Psoas muscle (tissue), 8 donors: ENCODE measurements at places on chromosomes 7 and 10. TPM values are rescaled to one million over a fixed set of nuclear protein-coding genes. Genes with fewer than 3 reads are reported as not detected.

The STK17A gene
- 21.4 TPM for polyA plus RNA-seq

- no peaks in the 10 kb centered on the region for H3K36me3 ChIP-seq
- no peak overlapping the region for H3K4me3 ChIP-seq
- no peak for DNase-seq
- no peaks in the 10 kb centered on the region for H3K4me1 ChIP-seq
Observed at GRCh38 chr7:133196856-133197612, 55.8 kb upstream of the EXOC4 start.

The METTL2B gene
- polyA plus RNA-seq: 24.2 TPM

The MKX gene
- 0.07 TPM for polyA plus RNA-seq

The OGDH gene
- 181 TPM for polyA plus RNA-seq

The VSIR gene
- 14.8 TPM for polyA plus RNA-seq

- H3K27ac ChIP-seq: peak overlapping the region; percentile 91
- no peak for DNase-seq
- H3K27me3 ChIP-seq: no peaks in the 10 kb centered on the region
- no peaks in the 10 kb centered on the region for H3K36me3 ChIP-seq
- H3K4me1 ChIP-seq: peaks cover 28% of the 10 kb centered on the region
Observed at GRCh38 chr10:87092861-87093631, 1.6 kb downstream of the GLUD1 start.

DNA sequence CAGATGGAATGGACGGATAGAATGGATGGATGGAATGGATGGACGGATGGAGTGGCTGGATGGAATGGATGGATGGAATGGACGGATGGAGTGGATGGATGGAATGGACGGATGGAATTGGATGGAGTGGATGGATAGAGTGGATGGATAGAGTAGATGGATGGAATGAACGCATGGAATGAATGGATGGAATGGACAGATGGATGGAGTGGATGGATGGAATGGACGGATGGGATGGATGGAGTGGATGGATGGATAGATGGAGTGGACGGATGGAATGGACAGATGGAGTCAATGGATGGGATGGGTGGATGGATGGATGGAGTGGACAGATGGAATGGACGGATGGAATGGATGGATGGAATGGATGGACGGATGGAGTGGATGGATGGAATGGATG lies 259.7 kb upstream of the C7orf33 start:
- H3K4me3 ChIP-seq: no peak overlapping the region
- DNase-seq: no peak
- H3K4me1 ChIP-seq: no peaks in the 10 kb centered on the region
- no peaks in the 10 kb centered on the region for H3K36me3 ChIP-seq
- peaks cover 11% of the 10 kb centered on the region for H3K27me3 ChIP-seq
- H3K27ac ChIP-seq: no peak overlapping the region

DNA sequence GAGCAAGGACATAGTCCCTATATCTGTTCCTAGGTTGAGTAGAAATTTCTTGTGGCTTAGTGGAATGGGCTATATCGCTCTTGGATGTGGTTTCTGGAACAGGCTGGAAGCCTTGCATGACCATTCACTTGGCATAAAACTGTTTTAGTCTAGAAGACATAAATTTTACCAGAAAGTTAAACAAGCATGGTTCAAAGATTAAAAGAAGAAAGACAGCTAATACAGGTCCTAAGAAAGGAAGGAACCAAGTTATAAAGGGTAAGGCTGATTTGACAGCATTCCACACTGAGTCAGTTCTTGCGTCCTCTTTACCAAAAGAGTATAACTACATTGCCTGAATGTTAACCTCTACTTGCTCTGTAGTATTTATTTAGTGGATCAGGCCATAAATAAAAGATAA lies 724.2 kb downstream of the SORCS1 start:
- H3K27ac ChIP-seq: no peak overlapping the region
- no peaks in the 10 kb centered on the region for H3K4me1 ChIP-seq
- DNase-seq: no peak
- H3K4me3 ChIP-seq: no peak overlapping the region
- no peaks in the 10 kb centered on the region for H3K27me3 ChIP-seq
- no peaks in the 10 kb centered on the region for H3K36me3 ChIP-seq

DNA sequence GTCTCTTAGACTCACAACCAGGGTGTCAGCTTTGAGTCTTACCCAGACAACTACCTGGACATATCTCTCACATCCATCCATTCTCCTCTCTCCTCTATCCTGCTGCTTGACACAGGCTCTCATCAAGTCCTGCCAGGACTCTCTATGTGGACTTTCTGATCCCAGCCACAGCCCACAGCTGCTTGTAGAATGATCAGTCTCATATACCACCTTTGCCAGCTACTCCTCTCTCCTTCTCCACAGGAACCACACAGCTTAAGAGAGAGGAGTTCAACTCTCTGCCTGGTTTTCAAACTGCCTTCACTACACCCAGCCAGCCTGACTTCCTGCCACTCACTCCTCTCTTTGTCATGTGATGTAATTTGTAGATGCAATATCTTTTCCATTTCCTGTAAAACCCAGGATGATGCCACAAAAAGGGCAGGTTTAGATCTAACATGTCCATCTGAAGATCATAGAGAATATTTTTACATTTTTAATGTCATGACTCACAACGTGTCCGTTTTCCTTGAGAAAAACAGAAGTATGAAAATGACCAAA lies 154.0 kb downstream of the RAB11FIP2 start:
- H3K4me1 ChIP-seq: no peaks in the 10 kb centered on the region
- H3K27me3 ChIP-seq: no peaks in the 10 kb centered on the region
- H3K4me3 ChIP-seq: no peak overlapping the region
- DNase-seq: no peak

The IMPDH1 gene
- 8.8 TPM for polyA plus RNA-seq

DNA sequence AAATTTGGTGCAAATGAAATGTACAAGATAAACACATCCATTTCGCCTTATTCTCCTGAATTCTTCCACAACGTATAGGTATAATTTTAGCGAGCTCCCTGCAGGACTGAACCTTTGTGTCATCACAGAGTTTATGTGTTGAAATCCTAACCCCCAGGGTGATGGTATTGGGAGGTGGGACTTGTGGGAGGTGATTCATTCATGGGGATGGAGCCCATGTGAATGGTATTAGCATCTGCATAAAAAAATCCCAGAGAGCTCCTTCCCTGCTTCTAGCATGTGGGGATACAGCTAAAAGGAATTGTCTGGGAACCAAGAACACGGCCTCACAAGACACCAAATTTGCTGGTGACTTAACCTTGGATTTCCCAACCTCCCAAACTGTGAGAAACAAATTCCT lies 741.4 kb upstream of the VSTM2A start:
- H3K36me3 ChIP-seq: no peaks in the 10 kb centered on the region
- peaks cover 2% of the 10 kb centered on the region for H3K27me3 ChIP-seq
- no peak for DNase-seq
- H3K27ac ChIP-seq: no peak overlapping the region
- H3K4me1 ChIP-seq: no peaks in the 10 kb centered on the region

DNA sequence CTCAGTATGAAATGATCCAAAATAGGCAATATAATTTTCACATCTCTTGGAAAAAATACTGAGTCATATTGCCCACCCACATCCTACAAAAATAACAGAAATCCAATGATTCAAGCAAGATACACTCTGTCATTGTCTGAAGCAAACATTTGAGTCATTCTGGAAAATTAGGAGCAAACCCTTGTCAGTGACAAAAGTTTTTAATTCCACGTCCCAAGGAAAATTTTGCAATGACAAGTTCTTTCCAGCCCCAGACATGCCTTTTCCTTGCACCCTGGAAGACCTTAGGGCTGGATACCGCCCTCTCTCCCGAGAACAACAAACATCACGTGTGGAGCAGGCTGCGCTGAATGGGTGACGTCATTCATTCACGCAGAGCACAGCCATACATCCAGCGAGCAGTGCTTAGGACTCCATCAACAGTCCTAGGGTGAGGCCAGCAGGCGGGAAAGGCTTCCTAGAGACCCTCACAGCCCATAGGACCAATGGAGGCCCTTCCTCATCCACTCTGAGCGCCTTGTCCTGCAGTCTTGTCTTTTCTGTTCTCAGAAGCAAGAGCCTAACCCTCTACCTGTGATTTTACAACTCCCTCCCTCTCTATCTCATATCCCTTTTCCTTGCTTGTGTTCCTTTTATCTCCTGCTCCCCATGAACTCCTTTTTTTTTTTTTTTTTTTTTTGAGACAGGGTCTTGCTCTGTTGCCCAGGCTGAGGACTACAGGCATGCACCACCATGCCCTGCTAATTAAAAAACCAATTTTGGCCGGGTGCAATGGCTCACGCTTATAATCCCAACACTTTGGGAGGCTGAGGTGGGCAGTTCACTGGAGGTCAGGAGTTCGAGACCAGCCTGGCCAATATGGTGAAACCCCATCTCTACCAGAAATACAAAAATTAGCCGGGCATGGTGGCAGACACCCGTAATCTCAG lies 23.5 kb upstream of the KDM7A start:
- H3K27ac ChIP-seq: no peak overlapping the region
- no peaks in the 10 kb centered on the region for H3K36me3 ChIP-seq
- H3K4me1 ChIP-seq: no peaks in the 10 kb centered on the region
- no peaks in the 10 kb centered on the region for H3K27me3 ChIP-seq
- peak; percentile 37 for DNase-seq

DNA sequence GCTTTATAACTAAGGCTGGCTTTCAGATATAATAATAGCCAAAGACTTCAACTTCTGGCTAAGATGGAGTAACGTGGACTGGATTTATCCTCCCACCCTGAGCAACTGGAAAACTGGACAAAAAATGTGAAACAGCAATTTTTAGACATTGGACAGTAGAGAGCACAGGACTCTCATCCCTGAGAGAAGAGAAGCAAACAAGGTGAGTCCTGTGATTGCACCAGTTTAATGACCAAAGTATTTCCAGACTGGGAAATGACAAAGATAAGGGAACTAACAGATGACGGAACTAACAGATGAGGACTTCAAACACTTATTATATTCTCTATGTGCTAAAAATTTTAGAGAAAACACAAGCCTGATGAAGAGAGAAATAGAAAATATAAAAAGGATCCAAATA lies 175.7 kb upstream of the SLC25A13 start:
- no peaks in the 10 kb centered on the region for H3K36me3 ChIP-seq
- no peak overlapping the region for H3K4me3 ChIP-seq
- no peaks in the 10 kb centered on the region for H3K27me3 ChIP-seq
- H3K27ac ChIP-seq: no peak overlapping the region
- DNase-seq: no peak
- H3K4me1 ChIP-seq: no peaks in the 10 kb centered on the region

DNA sequence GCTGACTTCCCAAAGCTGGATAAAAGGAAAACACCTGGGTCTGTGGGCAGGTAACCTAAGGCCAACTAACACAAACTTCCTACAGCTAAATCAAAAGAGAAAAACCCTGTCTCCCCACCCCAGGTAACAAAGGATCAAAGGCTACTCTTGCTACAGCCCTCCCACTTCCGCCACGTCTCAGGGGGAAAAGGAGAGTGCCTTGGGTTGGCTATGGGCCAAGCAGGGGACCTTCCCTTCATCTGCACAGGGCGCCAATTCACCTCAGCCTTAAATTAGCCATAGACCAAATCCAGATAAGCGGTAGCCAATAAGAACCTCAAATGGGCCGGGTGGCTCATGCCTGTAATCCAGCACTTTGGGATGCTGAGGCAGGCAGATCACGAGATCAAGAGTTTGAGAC lies 69.1 kb upstream of the LANCL2 start:
- H3K4me1 ChIP-seq: no peaks in the 10 kb centered on the region
- no peak overlapping the region for H3K4me3 ChIP-seq
- DNase-seq: no peak

GRCh38 chr10:102633287-102633686 lies 11.0 kb upstream of the TRIM8 start:
- H3K4me1 ChIP-seq: peaks cover 42% of the 10 kb centered on the region
- peak overlapping the region; percentile 18 for H3K4me3 ChIP-seq
- no peaks in the 10 kb centered on the region for H3K27me3 ChIP-seq

DNA sequence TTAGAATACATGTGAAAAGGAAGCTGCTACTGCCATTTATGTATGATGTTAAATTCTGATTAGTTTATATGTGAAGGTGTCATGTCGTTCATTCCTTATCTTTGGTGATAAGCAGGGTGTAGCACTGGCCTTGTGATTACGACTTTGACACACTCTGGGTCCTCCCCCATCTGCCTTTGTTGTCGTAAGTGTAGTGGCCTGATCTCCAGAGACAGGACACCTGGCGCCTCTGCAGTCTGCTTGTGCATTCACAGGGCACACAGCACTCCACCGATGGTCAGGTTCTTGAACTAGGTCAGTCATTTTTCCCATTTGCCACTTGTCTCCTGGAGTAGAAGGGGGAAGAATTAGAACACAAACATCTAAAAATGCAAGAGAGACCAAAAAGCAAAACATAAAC lies 186.0 kb downstream of the PRKCQ start:
- DNase-seq: no peak
- no peak overlapping the region for H3K4me3 ChIP-seq

GRCh38 chr7:131600085-131600881 lies 43.9 kb upstream of the PODXL start:
- no peak for DNase-seq
- no peaks in the 10 kb centered on the region for H3K27me3 ChIP-seq
- no peaks in the 10 kb centered on the region for H3K4me1 ChIP-seq
- H3K4me3 ChIP-seq: no peak overlapping the region
- no peak overlapping the region for H3K27ac ChIP-seq
- no peaks in the 10 kb centered on the region for H3K36me3 ChIP-seq

The IKZF5 gene
- polyA plus RNA-seq: 20.1 TPM

DNA sequence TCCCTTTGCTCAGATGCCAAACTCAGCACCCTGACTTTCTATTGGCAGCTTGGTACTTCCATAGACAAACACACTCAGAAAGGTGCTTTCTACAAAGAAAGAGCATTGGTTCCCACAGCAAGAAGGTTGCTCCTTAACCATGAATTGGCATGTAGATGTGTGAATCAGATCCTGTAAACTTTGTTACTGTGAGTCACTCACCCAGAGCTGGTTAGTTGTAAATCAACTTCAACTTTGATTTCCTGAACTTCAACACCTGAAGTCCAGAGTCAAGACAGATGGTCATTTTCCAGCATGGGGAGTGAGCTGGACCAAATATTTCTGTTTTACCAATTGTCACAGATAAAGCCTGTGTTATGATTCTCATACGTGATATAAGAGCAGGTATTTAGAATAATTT lies 797.2 kb downstream of the TNS3 start:
- H3K27ac ChIP-seq: no peak overlapping the region
- H3K27me3 ChIP-seq: no peaks in the 10 kb centered on the region
- no peak overlapping the region for H3K4me3 ChIP-seq

GRCh38 chr7:64849250-64849923 lies 53.7 kb upstream of the ZNF273 start:
- H3K27me3 ChIP-seq: no peaks in the 10 kb centered on the region
- H3K36me3 ChIP-seq: no peaks in the 10 kb centered on the region
- peak; percentile 37 for DNase-seq
- no peaks in the 10 kb centered on the region for H3K4me1 ChIP-seq
- H3K27ac ChIP-seq: no peak overlapping the region
- peak overlapping the region; percentile 2 for H3K4me3 ChIP-seq

- H3K4me1 ChIP-seq: no peaks in the 10 kb centered on the region
- no peak overlapping the region for H3K27ac ChIP-seq
- no peak for DNase-seq
- H3K4me3 ChIP-seq: no peak overlapping the region
- no peaks in the 10 kb centered on the region for H3K27me3 ChIP-seq
Observed at GRCh38 chr10:126187399-126187798, 200.9 kb downstream of the ADAM12 start.

The KEL gene
- 0.30 TPM for polyA plus RNA-seq
